ENCODE measurements at places on chromosomes 1 and 21.

- DNase-seq: no peak
Measured at GRCh38 chr1:177340601-177341067, 169.9 kb downstream of the BRINP2 start.

- DNase-seq: no peak
Measured at GRCh38 chr1:210214573-210215409, 17.8 kb upstream of the SERTAD4 start.

DNA sequence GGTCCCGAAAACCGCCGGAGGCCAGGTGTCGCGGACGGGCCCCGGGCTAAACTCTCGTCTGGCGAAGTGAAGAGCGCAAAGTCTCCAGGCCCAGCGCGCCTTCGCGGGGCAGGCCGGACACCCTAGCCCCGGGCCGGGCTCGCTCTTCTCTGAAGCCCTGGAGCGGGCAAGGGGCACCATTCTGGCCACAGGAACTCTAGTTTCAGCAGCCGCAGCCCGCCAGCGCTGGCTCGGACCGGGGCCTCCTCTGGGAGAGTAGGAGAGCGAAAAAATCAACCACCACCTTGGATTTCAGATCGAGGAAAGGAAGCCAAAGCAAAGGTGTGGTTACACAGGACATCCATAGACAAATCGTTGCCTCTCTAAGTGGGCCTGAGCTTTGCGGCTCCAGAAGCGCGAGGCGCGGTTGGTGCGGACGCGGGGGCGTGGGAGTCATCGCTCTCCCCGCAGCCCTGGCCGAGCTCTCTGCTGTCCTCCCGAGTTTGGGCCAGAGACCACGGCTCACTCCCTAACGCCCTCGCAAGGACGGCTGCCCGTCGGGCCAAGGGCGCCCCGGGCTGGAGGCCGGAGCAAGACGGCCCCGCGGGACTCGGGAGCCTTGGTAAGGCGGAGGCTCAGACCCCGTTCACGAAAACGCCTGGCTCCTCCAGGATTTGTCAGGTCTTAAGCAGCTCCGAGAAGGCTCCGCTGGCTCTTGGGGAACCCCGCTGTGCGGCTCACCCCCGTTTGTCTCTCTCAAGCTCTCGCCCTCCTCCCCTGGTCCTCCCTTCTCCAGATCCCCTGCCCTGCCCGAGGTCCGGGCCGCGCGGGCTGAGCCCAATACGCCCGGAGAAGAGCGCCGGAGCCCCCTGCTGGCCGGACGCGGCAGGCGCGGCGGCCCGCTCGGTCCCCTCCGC lies 132.9 kb upstream of the DPYD start:
- peak; percentile 87 for DNase-seq

DNA sequence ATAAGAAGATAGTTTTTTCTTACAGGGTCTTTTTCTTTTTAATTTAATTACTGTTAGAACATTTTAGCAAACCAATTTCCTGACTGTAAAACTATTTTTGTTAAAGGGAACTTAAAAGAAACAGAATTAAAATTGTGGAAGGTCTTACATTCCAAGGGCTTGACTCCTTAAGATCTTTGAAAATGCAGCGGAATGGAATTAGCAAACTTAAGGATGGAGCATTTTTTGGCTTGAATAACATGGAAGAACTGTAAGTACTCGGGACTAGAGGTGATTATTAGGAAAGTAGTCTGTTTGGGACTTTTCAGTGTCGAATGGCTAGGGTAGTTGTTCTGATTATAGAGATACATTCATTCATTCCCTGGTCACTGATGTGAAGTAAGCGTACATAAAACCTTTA lies 21.5 kb downstream of the LRIG2 start:
- no peak for DNase-seq

- peak; percentile 40 for DNase-seq
Measured at GRCh38 chr1:174942547-174943255, 57.0 kb upstream of the CACYBP start.

- DNase-seq: no peak
Measured at GRCh38 chr21:39046236-39046916, 136.9 kb downstream of the PSMG1 start.

GRCh38 chr1:200934676-200935245 lies 40.1 kb downstream of the INAVA start:
- no peak for DNase-seq

DNA sequence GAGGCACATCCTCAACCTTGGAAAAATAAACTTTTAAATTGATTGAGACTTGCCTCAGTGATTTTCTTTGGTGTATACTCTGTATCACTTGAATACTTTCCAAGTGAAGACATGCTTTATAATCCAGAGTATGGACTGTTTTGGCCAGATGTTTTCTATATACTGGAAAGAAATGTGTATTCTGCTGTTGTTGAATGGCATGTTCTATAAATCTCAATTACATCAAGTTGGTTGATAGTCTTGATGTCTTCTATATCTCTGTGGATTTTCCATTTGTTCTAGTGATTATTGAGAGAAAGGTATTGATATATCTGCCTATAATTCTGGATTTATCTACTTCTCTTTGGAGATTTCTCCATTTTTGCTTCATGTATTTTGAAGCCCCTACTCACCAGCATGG lies 37.5 kb downstream of the EBNA1BP2 start:
- DNase-seq: no peak

GRCh38 chr1:208258277-208258676 lies 14.1 kb upstream of the PLXNA2 start:
- DNase-seq: no peak

GRCh38 chr1:175225805-175226129 lies 33.2 kb upstream of the KIAA0040 start:
- DNase-seq: no peak

GRCh38 chr1:26072305-26072704 lies 4.9 kb upstream of the TRIM63 start:
- no peak for DNase-seq

- peak; percentile 73 for DNase-seq
Measured at GRCh38 chr1:214453109-214453722, 98.2 kb downstream of the PTPN14 start.

GRCh38 chr1:19423130-19423529 lies 62.2 kb downstream of the CAPZB start:
- DNase-seq: no peak

GRCh38 chr1:3614755-3615742 lies 3.7 kb upstream of the MEGF6 start:
- DNase-seq: peak; percentile 31

GRCh38 chr1:16181887-16182719 lies 26.2 kb upstream of the EPHA2 start:
- peak; percentile 95 for DNase-seq

GRCh38 chr1:15509586-15509985 lies 14.4 kb downstream of the CASP9 start:
- peak; percentile 58 for DNase-seq

DNA sequence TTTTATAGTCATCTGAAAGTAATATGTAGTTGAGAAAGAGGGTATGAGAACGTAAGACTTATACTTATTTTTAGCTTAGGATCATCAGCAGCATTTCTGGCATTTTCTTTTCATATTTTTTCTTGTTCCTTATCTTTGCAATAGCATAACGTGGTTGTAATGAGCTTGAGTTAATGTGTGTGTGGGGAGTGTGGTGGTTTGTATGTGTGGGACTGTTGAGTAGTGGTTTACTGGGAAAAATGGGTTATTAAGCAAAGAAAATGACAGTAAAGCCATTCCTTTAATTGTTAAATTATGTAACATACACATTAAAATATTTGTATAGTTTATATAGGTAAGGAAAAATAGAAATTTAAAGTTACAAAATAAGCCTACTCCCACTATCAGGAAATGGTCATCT lies 15.2 kb downstream of the PIP5K1A start:
- DNase-seq: peak; percentile 52

DNA sequence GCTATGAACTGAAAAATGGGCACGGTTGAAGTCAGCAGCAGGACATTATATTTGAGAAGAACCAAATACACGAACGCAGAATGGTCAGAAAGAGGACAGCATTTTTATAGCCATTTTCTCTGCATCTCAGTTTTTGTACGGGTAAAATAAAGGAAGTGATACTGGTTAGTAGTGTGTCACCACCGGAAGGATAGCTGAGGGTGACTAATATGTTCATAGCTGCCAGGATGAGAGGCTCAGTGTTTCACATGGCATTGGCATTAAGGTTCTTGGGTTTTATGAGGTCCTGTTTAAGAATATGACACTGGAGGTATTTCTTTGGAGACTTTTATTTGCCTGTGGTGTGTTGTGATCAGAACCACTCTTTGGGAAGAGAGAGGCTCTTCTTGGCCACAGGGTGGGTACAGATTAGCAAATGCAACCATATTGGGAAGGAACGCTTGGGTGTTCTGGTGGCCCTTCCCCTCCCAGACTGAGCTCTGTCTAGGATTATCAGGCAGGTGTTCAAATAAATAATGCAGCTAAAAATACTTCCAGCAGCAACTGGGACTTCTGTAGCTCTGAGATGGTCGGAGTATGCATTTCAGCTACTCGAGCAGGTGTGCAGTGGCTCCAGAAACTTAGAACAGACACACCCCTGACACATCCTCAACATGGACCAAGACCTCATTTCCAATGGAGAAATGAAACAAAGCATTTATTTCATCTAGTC lies 158.2 kb downstream of the PBX1 start:
- DNase-seq: no peak

DNA sequence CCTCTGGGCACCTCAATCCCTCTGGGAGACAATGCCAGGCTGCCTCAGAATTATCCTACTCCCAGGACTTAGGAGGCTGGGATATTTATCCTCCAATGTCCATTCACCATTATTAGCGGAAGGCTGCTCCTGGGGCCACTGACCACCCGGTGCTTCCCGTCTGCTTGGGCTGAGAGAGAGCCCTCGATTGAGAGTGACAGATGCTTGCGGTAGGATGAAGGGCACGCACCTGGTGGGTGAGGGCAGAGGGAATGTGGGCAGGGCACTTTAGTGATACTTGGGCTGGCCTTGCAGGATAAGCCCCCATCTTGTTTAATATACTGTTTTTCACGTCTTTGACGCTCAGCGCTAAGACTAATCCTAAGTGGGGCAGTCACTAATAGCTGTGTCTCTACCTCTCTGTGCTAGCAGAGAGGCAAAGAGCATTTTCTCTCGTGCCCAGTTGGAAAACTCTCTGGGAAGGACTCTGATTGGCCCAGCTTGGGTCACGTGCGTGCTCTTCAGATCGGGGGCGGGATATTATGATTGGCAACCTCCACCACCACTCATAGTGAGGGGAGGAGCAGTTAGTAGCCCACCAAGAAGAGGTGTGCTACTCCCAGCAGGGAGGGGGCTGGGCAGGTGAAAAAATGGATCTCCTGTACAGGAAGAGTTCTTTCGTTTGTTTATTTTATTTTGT lies 10.6 kb upstream of the PARS2 start:
- peak; percentile 62 for DNase-seq

GRCh38 chr1:110956586-110956985 lies 7.1 kb downstream of the LRIF1 start:
- DNase-seq: no peak

- peak; percentile 31 for DNase-seq
Measured at GRCh38 chr1:15953294-15953771, 22.6 kb downstream of the ZBTB17 start.

DNA sequence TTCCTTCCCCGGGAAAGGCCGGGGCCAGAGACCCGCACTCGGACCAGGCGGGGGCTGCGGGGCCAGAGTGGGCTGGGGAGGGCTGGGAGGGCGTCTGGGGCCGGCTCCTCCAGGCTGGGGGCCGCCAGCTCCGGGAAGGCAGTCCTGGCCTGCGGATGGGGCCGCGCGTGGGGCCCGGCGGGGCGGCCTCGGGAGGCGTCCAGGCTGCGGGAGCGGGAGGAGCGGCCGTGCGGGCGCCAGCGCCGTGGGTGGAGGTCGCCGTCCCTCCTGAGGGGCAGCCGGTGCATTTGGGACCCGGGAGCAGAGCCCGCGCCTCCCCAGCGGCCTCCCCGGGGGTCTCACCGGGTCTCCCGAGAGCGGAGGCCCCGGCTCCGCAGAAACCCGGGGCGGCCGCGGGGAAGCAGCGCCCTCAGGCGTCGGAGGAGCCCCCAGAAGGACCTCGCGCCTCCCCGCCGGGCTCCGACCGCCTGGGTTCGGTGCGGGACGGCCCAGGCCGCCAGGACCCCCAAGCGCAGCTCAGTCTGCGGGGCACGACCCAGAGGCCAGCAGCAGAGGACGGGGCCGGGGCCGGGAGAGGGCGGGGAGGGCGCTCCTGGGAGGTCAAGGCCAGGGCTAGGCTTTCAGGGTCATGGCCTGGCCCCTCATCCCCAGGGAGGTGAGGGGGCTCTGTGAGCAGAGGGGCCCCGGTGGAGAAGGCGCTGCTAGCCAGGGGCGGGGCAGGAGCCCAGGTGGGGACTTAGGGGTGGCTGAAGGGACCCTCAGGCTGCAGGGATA lies 7.2 kb upstream of the SLX9 start:
- DNase-seq: peak; percentile 34

DNA sequence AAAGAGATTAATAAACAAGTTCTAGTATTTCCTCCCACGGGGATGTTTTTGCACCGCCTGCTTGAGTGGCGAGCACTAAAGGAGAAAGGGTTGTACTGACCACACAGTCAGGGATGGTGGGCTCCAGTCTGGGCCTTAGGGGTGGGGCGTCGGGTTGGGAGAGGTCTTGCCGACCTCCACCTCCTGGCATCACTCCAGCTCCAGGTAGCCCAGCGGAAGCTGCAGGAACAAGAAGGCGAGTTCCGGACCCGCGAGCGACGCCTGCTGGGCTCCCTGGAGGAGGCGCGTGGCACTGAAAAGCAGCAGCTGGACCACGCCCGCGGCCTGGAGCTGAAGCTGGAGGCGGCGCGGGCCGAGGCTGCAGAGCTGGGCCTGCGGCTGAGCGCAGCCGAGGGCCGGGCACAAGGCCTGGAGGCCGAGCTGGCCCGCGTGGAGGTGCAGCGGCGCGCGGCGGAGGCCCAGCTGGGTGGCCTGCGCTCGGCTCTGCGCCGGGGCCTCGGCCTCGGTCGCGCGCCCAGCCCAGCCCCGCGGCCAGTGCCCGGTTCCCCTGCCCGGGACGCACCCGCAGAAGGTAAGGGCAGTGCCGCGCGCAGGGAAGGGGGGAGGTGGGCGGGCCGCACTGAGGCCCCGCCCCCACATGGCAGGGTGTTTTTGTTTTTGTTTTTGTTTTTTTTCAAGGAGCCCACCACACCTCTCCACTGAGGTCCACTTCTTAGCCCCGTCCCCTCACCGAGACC lies 19.7 kb downstream of the MFAP2 start:
- peak; percentile 82 for DNase-seq

DNA sequence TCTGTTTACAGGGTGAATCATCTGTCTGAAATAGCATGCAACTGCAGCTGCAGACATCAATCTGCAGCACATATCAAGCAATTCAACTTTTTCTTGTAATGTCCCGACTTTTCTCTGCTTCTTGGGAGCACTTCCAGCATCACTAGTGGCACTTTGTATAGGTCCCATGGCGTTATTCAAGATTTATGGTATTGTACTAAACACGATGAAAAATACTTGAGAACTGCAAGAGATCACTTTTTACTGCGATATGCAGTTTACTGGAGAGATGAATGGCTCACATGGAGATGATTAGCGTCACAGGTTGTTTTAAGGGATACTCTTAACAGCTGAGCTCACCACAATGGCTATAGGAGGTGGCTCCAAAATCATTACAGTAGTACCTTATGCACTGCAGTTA lies 7.2 kb upstream of the SCMH1 start:
- DNase-seq: no peak

All from choroid plexus epithelial cell (primary cell).